ENCODE measurements at places on chromosomes 1 and 21.

DNA sequence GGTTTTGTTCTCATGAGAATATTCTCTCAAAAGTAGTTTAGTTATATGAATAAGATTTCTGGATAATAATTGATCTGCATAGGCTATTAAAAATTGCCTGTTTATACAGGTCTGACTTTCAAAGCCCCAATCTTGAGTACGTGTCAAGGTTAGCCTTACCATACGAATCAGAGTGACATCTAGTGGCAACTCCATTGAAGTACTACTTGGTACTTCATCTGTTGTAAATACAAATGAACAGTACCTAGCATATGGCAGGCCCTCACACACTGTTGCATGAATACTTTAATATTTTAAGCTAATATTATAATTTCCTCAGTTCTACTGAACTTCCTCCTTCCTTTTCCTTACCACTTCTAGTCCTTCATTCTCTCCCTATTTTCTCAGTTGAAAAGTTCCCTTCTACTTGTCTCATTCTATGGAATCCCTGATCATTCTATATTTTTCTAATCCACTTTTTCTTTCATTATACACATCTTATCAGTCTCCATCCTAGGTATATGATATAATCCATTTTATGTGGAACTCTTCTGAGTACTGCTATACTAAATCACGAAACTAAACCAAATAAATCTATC, 101.2 kb downstream of the AKT3 start:
- peak; percentile 40 for DNase-seq

DNA sequence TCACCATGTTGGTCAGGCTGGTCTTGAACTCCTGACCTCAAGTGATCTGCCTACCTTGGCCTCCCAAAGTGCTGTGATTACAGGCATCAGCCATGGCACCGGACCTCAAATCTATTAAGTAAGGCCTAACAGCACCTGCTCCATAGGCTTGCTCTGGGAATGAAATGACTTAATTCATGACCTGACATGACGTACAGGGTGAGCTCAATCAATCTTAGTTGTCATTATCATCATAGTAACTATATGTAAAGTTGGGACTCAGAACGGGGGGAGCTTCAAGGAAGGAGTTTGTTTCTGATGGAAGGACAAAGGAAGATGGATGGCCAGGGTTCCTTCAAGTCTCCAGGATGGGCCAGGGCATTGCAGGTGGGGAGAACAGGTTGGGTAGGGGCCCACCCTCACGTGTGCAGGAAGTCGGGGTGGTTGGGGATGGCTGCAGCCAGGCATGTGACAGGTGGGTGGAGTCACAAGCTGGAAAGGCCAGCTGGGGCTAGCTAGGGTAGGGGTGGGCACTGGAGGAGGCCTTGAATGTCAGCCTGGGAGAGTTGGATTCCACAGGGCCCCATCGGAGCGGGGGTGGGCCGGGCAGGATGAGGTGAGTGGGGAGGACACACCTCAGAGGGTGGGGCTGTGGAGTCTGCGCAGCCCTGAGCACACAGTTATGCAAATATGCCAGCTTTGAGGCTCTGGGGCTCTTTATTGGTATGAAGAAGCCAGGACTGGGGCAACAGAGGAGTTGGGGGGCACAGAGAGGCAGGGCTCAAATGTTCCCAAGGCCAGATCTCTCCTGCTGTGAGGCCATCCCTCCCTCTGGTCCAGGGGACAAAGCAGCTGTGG, 9.6 kb downstream of the TRIM62 start:
- no peak for DNase-seq

DNA sequence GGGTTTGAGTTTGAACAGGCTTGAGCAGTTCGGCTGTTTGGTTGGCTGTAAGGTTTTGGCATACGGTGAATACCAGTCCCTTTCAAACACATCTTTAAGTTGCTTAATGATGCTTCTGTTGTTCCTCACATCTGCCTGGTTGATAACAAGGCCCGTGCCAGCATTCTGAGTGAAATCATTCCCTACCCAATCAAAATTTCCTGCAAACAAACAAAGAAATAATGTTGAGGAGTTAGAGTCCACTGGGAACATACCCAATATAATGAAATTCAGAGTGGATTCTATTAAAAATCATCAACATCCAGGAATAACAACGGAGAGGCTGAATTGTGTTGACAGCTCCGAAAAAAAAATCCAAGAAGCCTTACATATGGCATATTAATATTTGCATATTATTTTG, 91.0 kb upstream of the MAP1LC3C start:
- no peak for DNase-seq

DNA sequence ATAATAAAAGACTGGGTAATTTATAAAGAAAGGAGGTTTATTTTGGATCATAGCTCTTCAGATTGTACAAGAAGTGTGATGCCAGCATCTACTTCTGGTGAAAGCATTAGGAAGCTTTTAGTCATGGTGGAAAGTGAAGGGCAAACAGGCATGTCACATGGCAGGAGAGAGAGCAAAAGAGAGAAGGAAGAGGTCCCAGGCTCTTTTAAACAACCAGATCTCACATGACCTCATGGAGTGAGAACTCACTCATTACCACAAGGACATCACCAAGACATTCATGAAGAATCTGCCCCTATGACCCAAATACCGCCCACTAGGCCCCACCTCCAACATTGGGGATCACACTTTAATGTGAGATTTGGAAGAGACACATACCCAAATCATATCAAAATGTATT, 10.0 kb downstream of the RPTN start:
- DNase-seq: no peak

GRCh38 chr1:91374086-91374485, 30.6 kb downstream of the HFM1 start:
- no peak for DNase-seq

DNA sequence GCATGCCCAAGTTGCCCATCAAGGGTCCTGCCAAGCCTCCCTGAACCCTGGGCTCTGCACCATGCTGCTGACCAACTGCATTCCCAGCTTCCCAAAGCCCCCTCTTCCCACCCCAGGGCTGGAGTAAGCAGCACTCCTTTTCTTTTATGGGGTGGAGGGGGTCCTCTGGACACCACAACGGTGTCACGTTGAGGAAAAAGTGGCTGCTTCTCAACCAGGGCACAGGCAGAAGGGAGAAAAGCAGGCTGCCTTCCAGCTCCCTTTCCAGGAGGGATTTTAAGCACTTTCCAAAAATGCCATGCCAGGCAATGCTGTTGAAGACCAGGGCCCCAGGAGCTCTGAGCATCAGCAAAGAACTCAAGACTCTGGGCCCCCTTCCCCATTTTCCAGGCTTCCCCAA, 691 bp downstream of the RIMS3 start:
- no peak for DNase-seq

DNA sequence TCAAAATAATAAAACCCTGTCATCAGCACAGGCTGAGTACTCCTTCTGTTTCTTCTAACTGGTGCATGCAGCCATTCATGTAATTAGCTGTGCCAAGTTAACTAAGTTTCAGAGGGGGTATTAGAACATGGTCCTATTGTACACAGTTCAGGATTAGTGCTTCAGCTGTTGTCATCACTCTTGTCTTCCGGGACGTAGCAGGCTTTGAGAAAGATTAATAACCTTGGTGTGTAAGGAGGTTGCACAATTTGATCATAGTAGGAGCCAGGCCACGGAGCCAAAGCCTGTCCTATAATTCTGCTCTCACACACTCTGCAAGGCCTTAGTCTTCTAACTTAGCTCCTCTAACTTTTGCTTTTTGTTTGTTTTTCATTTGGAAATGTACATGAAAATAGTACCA, 44.7 kb downstream of the PTGFRN start:
- DNase-seq: peak; percentile 95

DNA sequence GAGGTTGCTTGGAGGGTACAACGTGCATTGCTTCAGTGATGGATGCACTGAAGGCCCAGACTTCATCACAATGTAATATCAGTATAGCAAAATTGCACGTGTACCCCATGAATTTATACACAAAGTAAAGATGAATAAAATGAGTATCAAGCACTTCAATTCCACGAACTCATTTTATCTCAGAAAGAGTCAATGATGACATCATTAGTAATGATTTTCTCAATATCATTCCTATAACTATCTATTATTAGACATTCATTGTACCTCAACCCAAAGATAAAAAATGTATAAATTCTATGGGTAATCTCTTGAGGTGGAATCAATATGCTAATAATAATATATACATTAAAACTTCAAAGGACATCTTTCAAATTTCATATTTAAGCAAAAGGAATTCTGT, 208.4 kb downstream of the COL11A1 start:
- DNase-seq: no peak

DNA sequence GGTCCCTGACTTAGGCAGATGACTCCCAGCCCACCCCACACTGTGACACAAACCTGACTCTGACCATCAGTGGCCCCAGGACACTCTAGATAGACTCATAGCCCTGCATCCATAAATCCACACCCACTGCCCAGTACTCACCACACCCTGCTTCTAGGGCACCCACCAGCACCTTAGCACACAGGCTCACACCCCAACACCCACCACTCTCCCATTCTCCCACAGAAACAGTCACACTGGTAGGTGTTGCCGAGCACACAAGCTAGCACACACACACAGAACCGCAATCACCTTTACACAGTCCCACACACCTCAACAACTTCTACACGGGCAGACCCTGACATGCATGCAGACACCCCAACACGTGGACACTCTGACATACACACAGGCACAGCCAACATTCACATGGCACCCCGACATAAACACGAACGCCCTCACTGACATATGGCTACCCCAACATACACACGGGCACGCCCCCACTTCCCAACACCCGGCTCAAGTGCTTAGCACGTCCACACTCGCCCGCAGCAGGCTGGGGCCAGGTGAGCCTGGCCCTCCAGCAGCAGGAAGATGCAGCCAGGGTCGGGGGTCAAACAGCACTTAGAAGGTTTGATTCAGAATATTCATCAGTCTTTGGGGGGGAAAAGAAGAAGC, 105.5 kb upstream of the TARDBP start:
- no peak for DNase-seq

DNA sequence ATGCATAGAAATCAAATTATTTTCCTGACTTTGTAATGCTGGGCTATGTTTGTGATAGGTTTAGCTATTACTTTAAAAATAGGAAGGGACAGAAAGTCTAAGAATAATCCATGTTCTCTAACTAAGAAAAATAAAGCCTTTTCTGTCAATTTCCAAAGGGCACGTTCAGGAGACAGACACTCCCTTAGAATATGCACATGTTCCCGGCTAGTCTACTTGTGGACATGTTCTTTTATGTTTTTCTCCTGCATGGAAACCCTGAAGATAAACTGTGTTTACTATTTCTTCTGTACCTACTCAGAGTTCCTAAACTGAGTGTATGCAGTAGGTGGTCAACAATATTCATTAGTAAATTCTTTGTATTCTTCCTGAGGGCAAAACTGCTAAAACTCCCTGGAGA, 12.5 kb downstream of the PSMB4 start:
- no peak for DNase-seq

DNA sequence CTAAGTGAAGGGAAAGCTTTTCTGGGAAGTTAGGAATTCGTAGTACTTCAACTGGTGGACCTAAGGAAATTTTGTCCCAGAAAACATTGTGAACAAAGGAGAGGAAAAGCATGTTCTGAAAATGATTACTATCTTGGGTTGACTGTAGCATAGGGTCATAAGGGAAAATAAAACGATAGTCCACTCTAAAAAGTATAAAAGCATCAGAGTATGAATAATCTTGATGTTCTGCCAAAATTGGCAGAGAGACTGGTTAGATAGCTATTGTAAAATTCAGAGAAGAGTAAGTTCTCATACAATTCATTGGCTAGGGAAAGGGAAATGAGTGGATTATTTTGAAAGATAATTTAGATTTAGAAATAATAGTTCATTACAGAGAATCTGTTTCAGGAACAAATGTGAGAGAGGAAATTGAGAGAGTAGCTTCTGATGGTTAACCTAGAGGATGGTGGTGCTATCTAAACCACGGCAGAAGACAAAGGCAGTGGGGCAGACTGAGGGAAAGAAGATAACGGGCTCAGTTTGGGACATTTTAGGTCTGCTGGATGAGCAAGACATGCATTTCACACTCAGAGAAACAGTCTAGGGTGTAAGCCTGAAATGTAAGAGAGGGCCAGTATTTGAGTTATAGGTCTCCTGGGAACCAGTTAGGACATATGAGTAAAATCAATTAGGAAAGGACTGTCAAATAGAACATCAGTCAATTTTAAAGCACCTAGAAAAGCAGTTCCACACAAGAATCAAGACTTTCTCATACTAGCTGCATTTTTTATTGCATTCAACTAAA, 799.3 kb upstream of the CXADR start:
- DNase-seq: no peak

Data from NCI-H2081 treated with DMSO at 0.1 percent for 48 hours (cell line).